ENCODE measurements at places on chromosomes 2 and 18.

- DNase-seq, result no peak
These were observed 6.6 kb downstream of the TRAF3IP1 start for GRCh38 chr2:238326801-238327365.

DNA sequence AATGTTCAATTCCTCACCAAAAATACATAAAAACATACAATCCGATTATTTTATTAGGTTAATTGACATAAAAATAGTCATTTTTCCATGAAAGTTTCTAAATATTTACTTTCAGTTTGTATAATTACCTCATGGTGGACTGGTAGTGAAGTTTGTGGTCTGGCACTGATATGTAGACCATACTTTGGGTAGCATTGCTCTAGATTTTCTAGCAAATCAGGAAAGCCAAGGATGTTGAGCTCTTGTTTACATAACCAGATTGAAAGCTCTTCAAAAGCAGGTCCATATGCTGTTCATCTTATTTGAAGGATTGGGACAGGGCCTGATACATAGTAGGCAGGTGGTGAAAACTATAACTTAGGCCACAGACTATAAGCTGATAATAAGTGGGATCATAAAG is 61.8 kb downstream of the COMMD1 start:
- DNase-seq, result no peak

DNA sequence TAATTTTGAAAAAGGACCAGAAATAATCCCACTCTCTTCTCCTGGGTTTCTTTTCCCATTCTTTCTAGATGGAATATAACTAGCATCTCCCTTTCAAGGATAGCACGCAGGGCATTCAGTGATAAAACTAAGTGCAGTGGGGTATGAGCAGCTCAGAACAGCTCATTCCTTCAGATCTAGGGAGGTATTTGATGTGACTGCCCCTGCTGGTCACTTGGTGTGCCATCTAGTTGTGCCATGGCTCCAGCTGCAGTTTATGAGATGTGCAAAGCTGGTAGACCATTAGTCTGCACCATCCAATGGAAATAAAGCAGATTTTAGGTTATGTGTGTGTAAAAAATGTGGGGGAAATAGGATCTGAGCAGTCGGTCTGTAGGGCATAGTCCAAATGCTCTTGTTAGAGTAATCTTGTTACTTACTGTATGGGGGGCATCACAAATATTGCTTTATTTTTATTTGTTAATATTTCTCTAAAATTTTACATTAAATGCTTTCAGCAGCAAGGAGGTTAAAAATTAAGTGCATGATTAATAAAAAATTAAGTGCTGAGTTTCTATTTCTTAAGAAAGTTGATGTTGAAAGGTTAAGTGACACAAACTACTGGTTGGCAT is 38.9 kb downstream of the CTAGE1 start:
- no peak for DNase-seq

- no peak for DNase-seq
These were observed 12.8 kb upstream of the TNP1 start for GRCh38 chr2:216872624-216873023.

GRCh38 chr2:21317131-21317530 is 193.4 kb downstream of the TDRD15 start:
- no peak for DNase-seq

GRCh38 chr2:171487201-171487600 is 35.1 kb upstream of the CYBRD1 start:
- DNase-seq, result no peak

DNA sequence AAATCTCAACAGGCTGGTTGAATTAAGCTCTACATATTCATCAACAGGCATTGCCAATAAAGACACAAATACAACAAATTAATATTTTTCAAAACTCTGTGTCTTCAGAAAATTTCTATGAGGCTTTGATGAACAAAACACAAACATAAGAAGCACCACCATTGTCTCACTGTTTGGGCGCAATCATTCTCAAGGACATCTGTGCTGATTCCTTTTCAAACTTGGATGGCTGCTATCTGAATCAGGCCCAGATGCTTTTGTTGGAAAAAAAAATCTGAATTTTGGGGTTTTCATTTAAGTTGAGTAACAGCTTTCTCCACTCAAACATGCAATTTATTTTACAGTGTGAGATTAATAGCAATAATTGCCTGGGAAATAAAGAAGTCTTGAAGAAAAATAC is 173.8 kb downstream of the NRXN1 start:
- DNase-seq, result no peak

DNA sequence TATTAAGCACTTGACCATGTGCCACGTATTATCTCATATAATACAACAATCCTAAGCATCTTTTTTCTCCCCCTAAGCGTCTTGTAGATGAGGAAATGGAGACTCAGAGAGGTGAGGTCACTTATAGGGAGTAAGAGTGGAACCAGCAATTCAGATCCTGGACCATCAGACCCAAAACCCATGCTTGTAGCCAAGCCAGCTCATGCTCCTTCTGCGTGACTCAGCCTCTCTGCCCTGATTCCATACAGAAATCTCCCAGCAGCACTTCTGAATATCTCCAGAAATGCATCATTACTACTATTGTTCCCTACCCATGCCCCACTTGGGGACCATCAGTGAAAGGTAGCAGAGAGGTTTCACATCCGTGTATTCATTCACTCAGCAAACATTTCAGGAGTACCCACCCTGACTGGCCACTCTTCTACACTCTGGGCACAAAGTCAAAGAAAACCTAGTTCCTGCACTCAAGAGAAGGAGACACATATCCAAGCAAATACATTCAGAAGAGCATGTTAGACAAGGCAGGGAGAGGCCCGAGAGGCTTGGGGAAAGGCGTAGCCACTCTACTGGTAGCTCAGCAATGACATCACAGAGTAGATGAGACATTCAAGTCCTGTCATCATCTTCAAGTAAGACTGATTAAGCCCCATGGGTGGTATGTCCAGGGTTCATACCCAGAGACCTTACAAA is 141.9 kb downstream of the MTCL1 start:
- no peak for DNase-seq

DNA sequence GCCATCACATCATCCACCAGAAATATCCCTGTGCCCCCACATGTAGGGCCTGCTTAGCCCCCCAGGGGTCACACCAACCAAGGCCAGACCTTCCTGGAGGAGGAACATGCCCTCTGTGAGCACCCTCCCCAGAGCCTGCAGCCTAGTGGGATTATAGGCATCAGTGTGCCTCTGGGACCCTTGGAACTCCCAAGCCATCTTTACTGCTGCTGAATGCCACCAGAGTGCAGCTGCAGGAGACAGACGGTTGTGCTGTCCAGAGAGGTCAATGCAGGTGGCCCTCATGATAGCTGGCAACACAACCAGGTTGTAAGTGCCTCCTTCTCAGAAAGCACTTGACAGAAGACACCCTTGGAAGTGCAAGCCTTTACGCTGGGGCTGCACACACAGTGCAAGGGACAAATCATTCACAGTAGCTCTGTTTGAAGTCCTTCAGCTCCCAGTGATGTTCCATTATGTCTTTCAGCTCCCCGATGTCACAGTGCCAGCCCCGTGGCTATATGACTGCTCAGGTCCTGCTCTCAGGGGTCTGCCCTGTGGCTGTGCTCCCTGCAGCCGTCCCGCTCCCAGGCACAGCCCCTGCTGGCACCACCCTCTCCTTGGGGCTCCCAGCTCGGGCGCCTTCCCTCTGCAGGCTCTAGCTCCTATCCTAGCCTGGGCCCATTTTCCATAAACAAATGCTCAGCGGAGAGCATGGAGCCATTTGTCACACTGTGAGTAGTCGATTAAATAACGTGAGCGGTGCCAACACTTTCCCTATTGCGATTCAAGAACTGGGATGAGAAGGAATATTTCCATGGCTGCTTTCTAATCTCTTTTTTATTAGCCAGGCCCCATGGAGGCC is 65.1 kb downstream of the EDAR start:
- DNase-seq, result no peak

DNA sequence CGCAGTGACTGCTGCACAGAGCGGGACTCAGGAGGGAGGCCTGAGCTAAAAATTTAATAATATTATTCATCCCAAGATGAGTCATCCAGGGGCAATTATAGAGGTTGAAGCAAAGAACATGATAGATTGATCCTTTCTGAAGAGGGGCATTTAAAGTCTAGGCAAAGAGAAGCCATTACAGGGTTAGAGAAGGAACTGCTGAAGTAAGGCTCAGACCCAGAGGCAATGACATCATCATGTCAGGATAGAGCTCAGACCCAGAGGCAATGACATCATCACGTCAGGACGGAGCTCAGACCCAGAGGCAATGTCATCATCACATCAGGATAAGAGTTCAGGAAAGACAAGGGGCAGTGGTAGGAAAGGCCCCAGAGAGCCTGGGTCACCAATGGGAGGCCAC is 184.0 kb downstream of the TMEM18 start:
- no peak for DNase-seq

- DNase-seq, result no peak
These were observed 158.5 kb downstream of the SMAD2 start for GRCh38 chr18:47771922-47772321.

DNA sequence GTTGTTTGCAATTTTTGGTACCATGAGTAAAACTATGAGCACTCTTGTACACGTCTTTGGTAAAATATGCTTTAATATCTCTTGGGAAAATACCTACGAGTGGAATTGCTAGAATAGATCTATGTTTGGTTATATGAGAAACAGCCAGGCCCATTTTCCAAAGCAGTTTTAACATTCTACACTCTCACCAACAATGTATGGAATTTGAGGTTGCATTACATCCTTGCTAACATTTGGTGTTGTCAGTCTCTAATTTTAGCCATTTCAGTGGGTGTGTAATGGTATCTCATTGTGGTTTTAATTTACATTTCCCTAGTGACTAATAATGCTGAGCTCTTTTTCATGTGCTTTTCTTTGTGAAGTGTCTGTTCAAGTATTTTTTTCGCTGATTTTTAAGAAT is 118.9 kb upstream of the TCF4 start:
- DNase-seq, result no peak

DNA sequence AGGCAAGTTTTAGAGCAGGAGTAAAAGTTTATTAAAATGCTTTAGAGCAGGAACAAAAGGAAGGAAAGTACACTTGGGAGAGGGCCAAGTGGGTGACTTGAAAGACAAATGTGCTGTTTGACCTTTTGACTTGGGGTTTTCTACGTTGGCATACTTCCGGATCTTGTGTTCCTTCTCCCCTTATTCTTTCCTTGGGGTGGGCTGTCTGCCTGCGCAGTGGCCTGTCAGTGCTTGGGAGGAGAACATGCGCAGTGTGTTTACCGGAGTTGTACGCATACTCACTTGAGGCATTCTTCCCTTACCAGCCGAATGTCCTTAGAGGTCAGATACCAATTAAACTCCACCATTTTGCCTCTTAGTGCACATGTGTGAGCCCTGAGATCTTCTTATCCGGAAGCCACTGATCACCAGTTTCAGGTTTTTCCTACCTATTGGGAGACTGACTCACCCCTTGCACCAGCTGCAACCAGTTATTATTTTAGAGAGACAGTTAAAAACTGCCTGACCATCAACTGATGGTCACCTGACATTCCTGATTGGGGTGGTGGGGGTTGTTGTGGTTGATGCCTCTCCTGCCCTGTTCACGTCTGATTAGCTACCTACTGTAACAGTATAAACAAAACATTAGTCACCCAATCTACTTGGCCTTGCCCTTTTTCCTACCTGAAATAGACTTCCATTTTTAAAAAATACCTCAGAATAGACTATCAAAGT is 67.5 kb downstream of the NYAP2 start:
- no peak for DNase-seq

DNA sequence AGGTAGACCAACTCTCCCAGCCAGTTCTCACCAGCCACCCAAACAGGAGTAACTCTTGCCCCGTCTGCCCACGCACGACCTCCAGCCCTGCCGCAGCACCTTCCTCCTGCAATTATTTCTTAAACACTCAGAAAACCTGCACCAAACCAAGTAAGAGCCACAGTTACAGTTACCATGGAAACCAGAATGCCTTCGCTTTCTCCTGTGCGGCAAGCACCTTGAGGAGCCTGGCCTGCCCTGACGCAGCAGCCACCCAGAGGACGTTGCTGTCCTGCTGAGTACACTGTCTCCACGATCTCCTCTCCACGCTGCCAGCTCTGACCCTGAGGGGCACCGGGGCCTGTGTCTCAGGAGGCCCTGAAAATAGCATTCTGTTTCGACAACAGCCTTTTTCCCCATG is 94.3 kb upstream of the SMIM21 start:
- no peak for DNase-seq

GRCh38 chr2:240162939-240163714 is 22.7 kb upstream of the OTOS start:
- DNase-seq, result no peak

DNA sequence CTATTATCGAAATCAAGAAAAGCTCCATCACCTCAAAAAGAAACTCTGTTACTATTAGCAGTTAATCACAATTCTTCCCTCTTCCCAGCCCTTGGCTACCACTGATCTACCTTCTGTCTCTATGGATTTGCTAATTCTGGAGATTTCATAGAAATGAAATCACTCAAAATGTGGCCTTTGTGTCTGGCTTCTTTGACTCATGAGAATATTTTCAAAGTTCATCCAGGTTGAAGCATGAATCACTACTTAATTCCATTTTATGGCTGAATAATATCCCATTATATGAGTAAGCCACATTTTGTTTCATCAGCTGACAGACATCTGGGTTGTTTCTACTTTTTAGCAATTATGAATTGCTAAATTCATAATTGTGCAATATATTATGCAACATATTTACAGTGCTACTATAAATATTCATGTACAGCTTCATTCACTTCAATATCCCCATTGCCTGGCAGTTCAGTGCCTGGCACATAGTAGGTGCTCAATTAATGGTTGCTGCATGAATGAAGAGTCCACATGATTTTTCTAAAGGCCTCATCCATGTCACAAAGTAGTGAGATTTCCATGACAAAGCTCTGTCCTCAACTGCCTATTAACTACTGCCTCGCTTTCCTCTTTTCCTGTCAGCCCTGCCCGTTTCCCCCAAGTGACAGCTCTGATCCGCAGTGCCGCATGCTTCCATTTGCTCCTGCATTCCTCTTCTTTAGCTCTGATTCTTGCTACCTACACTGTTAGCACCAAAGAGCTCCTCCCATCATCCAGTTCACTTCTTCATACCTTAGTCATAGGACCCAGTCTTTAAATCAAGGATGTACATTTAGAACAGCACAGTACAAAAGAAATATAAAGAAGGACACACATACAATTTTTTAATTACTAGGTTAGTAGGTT is 32.8 kb downstream of the CCDC93 start:
- no peak for DNase-seq

- DNase-seq, result no peak
These were observed 28.1 kb upstream of the HTR2B start for GRCh38 chr2:231152800-231153557.

- no peak for DNase-seq
These were observed 191.5 kb downstream of the RAD51AP2 start for GRCh38 chr2:17326717-17327116.

GRCh38 chr2:142983174-142983573 is 105.7 kb downstream of the KYNU start:
- no peak for DNase-seq

GRCh38 chr2:27805180-27805579 is 33.7 kb downstream of the MRPL33 start:
- no peak for DNase-seq

- no peak for DNase-seq
These were observed 49.2 kb upstream of the PDIA6 start for GRCh38 chr2:10861765-10862164.

GRCh38 chr2:129233751-129234406 is 745.6 kb upstream of the RAB6C start:
- no peak for DNase-seq

GRCh38 chr2:237131749-237132533 is 46.3 kb downstream of the COPS8 start:
- no peak for DNase-seq

All from activated T-cell treated with anti-CD3 and anti-CD28 coated beads, Interleukin-2, amount 50 U/mL, for 24 hours (primary cell).